Activated CD4-positive, alpha-beta T cell treated with anti-CD3 and anti-CD28 coated beads for 1 hour (primary cell): ENCODE measurements at places on chromosomes 5 and 9.

- DNase-seq, result no peak
These were observed 5.5 kb downstream of the PTGER4 start for GRCh38 chr5:40685193-40685592.

DNA sequence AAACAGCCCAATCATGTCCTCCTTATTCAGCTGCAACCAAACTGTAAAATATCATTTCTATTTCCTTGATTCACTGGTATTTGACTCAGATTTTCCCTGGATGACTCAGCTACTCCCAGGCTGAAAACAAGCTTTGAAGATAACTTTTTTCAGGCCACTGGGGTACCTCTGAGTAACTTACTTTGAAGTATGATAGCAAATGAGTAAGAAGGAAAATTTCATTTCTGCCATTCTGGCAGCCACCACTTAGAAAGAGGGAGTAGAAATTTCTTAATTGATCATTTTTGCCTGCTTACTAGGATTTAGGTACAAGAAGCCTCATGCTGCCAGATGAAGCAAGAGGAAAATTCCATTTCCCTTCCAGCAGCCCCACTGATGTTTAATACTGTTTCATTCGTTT, 247.4 kb downstream of the PRELID2 start:
- DNase-seq, result no peak

GRCh38 chr9:134068744-134069479, 1.1 kb upstream of the BRD3 start:
- no peak for DNase-seq

DNA sequence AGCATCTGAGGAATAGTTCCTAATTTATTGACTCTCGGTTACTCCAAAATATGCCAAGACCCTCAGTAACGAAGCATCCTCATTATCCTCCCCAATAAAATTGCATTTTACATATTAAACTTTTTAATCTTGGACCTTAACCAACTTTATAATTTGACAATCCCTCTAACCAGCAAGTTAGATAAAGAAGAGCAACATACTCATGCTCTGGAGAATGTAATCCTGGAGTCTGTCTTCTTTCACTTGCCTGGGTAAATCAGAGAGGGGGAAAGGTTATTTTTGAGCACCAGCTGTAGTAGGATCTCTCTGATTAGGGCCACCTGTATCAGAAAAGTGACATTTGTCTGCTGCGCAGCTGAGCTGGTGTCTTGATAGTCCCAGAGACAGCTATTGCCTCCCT, 59.8 kb downstream of the NDFIP1 start:
- no peak for DNase-seq

- no peak for DNase-seq
These were observed 19.6 kb downstream of the ESM1 start for GRCh38 chr5:54965806-54966205.

DNA sequence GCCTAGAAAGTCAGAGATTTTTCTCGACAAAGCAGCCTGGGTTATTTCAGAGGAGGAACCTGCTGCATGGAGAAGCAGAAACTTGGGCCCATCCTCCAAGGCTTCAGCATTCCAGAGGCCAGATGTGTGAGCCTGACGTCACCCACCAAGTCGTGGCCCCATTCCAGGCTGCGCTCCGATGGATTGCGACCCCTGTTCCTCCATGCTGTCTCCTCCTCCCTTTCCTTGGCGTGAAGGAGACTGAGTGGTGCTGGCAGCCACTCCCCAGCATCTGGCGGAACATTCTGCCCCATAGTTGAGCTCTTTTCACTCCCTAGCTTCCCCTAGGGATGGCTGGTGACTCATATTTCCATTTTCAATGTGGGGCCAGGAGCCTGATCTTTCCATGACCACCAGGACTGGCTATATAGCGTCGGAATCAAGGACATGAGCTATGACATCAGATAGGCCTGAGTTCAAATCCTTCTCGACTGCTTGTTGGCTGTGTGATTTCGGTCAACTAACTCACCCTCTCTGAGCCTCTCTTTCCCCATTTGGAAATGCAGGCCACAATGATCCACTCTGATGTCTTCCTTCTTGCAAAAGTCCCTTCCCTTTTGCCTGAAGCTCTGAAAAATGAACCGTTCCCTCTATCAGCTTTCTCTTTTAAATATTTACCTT, 24.5 kb upstream of the DUSP1 start:
- DNase-seq, result no peak

GRCh38 chr9:29969856-29970647, 2396.8 kb upstream of the C9orf72 start:
- no peak for DNase-seq

DNA sequence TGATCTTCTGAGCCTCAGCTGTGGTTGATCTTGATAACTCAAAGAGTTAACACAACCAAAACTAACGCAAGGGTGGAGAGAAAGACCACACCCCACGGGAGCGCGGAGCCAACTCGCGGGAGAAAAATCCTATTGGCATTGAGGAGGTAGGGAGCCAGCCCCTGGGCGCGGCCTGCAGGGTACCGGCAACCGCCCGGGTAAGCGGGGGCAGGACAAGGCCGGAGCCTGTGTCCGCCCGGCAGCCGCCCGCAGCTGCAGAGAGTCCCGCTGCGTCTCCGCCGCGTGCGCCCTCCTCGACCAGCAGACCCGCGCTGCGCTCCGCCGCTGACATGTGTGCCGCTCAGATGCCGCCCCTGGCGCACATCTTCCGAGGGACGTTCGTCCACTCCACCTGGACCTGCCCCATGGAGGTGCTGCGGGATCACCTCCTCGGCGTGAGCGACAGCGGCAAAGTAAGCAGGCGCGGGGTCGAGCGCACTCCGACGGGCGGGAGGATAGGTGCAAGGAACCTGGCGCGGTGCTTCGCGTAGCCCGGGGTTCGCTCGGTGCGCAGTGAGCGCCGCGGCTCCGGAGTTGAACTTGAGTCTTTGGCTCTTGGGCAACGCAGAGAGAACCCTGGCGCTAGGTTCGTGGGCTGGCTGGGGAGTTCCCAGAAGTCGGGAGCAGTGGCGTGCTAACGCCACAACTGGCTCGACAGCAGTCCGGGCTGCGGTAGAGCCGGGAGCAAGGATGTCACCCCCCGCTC, at the start of gene GDA:
TSS of gene GDA (plus strand) at position 210 of the 745 bp plus-strand sequence. CDS start at position 330, 120 bp downstream.
- no peak for DNase-seq

DNA sequence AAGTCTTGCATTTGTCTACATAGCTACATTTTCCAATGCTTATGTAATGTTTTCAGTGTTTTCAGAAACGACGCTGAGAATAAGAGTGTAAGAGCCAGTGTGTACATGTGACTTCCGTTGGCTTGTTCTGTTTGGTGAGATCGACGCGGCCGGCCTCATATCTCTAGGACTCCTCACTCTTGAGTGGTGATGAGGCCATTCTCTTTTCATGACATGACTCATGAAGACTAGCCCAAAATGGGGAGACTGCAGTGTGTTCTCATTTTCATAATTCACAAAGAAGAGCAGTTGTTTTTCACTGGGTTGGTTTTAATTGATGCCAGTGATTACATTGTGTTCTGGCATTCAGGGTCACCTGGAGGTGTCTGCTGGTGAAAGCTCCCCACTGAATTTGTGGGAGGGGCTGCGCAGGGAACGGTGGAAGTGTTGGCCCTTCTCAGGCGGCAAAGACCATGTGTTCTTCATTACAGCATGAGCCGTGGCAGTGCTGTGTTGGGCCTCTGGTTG, 131.5 kb upstream of the OTULINL start:
- no peak for DNase-seq

DNA sequence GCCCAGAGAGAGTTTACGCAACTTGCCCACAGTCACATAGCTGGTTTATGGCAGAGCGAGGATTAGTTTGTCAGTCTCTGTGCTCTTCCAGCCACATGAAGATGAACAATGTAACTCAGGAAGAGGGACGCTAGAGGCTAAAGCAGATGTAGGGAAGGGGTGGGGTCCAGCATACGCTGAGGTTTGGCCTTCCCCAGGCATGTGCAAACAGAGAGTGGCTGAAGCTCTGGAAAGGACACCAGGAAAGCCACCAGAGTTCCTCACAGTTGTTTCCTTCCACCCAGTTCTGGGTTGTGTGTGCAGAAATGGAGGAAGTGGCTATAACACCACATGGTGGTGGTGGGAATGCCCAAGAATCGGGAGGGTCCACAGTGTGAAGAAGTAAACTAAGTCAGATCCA, 60.0 kb downstream of the SNX18 start:
- no peak for DNase-seq

GRCh38 chr5:117590944-117591343, 1016.3 kb upstream of the SEMA6A start:
- DNase-seq, result no peak

DNA sequence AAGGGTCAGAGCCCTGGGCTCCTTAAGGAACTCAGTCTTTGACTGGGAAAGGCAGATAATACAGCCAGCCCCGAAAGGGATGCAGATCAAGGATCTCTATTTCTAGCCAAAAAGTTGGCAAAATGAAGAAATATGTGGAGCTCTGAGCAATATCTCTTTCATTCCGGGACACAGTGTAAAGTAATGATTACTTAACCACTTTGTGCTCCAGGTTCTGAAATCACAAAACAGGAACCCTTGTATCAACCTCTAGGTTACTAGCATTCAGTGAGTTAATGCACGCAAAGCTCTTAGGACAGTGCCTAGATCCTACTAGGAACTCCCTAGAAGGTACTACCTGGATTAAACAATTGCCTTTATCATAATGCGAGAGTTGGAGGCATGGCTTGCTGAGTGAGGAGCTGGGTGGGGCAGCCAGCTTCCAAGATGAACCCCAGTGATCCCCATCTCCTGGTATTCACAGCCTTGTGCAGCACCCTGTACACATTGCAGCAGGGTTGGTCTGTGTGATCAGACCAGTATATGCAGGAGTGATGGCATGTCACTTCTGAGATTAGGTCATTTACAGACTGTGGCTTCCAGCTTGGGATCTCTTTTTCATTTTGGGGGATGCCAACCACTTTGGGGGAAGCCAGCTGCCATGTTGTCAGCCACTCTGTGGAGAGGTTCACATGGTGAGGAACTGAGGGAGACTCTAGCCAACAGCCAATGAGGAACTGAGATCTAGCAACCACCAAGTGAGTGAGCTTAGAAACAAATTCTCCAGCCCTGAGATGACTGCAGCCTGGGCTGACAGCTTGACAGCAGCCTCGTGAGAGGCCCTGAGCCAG, 103.1 kb upstream of the SLC44A1 start:
- no peak for DNase-seq

GRCh38 chr9:31471010-31471409, 913.4 kb upstream of the ACO1 start:
- no peak for DNase-seq

DNA sequence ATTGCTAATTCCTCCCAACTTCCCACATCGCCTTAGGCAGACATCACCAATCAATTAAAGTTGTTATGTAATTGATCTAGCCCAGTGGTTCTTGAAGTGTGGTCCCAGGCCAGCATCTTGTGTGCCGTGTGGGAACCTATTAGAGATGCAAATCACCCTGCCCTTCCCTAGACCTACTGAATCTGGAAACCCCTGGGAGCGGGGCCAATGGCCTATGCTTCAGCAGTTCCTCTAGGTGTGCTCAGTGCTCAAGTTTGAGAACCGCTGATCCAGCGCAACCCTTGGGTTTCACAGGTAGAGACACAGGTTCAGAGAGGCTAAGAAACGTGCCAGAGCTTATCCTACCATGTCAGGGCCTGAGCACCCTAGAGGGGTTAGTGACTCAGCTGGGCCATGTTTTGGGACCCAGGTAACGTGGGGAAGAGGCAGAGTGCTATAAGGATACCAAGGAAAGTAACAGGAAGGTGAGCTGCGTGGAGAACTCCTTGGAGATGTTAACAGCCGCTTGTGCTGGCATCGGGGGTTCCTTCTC, 4.4 kb downstream of the SLC34A1 start:
- no peak for DNase-seq

- no peak for DNase-seq
These were observed at the start of gene PHF2 for GRCh38 chr9:93576258-93577077. TSS of gene PHF2 (plus strand) at chr9:93576584. CDS start at chr9:93576774, 190 bp downstream.

GRCh38 chr5:8897316-8897715, 648.6 kb downstream of the SEMA5A start:
- no peak for DNase-seq
